ENCODE measurements at places on chromosomes 2 and 18.

DNA sequence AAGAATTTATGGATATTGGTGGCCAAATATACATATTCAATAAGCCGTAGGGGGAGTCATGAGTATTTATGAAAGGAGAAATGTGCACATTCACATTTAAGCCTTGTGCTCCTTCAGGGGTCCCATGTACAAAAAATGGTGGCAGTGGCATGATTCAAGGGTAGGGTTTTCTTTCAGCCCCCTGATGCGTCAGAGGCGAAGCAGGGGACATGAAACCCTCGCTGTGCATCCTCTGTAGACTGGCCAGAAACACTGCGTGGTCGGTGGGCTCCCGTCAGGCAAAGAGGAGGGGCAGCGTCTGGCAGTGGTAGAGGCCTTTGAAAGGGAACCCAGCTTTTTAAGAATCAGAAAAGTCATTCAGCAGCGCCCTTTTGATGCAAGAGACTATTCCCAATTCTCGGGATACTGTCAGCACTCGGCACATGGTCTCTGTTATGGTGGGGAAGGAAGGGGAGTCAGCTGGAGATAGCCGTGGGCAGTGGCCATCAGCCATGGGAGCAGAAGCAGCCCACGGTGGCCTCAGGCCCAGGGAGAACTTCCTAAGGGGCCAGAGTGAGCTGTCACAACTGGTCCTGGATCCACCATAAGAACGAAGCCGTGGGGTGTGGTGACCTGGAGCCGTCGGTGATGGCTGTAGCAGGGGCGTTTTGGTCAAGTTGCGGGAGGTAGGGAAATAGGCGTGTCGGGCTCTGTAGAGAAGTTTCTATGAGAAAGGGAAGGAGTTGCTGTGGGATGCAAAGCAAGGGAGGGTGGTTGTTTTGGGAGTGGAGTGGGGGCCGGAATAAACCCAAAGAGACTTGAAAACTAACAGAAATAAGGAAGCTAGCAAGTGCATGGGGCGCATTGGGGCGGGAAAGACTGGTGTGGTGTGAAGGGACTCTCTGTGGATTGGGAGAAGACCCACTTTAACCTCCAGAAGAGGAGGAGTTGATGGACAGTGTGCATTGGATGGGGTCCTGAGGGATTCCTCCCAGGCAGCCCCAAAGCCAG lies 95.6 kb downstream of the SH3BP4 start:
- DNase-seq = no peak

DNA sequence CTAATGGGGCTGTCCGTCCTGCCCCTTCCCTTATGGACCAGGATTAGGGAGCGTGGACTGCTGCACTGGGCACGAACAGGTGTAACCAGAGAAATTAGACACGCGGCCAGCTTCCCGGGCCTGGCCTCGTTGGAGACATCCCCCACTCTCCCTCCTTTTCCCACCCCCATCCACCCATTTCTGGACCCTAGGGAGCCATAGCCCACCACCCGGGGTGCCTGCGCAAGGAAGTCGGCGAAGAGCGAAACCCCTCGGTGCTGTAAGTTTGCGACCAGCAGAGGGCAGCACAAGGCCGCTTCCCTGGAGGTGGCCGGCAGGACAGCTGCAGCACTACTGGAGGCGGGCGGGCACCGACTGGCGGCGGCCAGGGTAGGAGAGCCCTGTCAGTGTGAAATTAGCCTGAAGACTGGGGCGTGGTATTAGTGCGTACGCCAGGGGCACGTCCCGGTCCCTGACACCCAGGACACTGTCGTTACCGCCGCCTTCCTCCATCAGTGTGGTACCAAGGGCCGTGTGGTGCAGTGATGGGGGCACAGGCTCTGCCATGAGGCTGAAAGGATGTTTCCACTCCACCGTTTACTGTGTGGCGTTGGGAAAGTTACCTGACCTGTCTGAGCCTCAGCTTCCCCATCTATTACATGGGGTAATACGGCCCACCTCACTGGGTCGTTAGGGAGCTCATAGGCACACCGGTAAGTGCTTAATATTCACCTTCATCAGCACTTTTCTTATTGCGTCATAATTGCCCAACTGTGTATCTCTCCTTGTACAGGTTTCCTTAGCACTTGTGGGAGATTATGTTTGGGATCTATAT lies 36.0 kb upstream of the CD207 start:
- DNase-seq = peak; percentile 55

DNA sequence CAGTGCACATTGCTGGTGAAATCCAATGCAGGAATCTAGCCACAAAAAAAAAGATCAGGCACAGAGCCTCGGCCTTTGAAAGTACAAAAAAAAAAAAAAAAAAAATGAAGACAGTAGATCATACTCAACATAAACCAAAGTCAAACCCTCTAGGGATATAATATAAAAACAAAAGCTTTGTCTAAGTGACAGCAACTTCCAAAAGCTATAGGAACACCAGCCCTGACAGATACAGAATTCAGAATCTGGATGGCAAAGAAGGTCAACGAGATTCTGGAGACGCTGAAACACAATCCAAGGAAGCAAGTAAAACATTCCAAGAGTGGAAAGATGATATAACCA lies 54.0 kb upstream of the SCN1A start:
- no peak for DNase-seq

DNA sequence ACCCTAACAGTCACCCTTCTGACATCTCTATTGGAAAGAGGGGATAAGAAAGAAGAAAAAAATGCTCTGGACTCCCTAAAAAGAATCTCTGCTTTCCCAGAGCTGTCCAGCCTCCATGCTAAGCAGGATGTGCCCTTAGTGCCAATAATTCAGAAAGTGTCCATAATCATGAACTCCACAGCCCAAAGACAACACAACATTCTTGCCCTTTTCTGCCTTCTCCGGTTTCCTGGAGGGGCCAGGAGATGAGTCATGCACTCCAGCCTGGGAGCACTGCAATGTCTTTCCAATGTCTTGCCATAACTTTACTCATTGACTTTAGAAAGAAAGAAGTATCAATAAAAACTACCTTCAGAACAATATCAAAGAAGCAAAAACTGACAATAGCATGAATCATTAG lies 44.0 kb downstream of the KLF7 start:
- DNase-seq = no peak

GRCh38 chr2:96306370-96306769 lies 1.0 kb upstream of the SNRNP200 start:
- no peak for DNase-seq

DNA sequence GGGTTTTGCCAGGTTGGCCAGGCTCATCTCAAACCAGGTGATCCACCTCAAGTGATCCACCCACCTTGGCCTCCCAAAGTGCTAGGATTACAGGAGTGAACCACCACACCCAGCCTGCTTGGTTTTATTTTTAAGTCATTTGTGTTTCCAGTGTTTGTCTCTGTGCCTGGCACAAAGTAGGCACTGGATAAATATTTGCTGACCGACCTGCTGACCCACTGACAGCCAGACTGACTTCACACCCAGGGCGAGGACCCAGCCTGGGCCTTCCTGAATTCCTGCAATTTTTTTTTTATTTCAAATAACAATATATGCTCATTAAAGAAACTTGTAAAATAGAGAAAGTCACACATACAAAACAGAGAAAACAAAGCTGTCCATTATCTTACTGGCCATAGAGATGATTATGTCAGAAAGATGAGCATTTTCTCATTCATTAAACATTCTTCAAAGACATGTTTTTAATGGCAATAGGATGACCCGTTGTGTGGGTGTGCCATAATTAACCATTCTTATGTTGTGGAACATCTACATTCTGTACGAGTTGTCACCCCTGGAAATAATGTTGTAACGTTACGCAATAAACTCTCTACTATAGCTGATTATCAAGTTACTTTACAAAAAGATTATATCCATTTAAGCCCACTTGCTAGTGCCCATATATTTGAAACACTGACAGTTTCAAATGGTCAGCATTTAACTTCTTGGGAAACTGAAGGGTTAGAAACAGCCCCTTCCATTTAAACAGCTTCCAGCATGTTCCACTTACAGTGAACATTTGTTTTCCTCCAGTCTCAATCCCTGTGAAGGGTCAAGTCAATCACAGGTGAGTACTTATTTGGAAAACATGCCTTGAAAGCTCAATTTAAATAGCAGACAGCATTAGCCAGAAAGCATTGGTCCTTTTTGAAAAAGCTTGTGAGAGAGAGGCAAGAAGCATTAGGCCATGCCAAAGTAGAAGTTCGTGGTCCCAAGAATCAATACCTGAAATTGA lies 25.7 kb upstream of the GATA6 start:
- no peak for DNase-seq

DNA sequence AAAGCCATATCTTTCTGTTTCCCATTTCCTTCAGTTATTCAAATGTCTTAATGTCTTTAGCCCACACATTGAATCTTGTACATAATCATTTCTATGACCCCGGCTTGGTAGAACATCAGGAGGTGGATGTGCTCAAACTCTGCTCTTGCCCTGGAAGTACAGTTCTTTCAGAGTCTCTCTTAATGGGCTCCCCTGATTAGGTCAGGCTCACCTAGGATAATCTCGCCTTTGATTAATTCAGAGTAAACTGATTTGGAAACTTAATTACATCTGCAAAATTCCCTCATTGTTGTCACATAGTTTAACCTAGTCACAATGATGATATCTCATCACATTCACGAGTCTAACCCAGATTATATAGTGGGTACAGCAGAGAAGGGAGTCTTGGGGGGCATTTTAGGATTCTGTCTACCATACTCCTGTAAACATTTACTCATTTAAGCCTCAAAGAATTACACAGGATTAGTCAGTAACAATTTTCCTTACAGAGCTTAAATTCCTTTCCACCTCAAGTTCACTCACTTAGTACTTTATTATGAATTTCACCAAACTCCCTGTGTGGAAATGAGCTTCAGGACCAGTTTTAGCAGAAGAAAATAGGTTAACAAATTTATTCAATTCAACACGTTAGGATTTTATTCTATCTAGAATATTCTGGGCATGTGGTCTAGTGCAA lies 135.5 kb downstream of the FHOD3 start:
- no peak for DNase-seq

DNA sequence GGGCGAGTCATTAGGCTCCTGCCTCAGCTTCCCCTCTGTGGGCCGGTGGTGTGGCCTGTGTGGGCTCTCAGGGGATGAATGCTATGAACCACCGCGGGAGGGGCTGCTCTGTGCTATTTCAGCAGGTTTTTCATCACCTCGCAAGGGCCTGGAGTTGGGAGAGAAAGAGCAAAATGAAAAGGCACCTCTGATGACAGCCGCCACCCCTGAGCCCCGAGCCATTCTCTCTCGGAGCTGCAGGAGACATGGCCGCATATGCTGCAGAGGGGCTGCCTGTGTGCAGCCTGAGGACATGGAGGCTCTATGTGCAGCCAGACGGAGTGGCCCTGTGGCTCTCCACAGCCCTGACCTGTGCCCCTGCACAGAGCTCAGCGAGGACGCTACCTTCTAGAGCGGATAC lies 96.2 kb upstream of the CTDP1 start:
- no peak for DNase-seq

DNA sequence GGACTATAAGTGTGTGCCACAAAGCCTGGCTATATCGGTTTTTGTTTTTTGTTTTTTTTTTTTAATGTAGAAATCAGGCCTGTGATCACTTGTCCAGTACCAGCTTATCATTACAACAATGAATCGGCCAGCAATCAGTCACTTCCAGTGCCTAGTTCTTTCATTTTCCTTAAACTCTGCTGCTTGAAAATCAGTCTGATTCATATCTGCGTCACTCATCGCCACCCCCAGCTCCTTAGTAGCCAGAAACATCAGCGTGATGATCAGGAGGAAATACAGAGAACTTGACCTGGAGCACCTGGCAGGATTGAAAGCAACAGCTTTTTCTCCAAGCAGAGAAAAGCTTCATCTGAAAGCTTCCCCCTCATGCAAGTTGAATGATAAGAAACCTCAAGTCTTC lies 75.4 kb downstream of the SPTBN1 start:
- DNase-seq = no peak

DNA sequence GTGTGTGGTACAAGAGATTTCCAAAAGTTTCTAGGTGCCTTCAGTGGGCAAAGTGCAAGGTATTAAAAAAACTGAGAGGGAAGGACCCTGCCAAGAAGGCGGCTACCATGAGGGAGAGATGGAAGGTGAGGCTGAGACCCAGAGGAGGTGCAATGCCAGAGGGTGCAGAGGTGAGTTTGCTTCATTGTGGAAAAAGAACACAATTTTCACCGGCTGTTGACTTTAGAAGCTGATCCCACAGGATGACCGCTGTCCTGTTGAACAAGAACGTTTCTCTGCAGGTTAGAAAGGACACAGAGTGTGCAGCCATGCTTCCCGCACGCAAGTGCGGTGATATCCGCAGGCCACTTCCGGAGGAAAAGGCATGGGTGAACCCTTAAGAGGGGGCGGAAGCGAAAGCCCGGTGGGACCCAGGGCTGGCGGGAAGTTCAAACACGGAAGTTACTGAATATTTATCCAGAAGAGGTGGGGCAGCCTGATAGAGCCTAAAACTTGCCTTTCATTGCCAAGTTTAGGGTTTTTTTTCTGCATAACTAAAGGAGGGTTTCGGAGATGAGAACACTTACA lies 16.6 kb downstream of the SP110 start:
- no peak for DNase-seq

- no peak for DNase-seq
These were observed 10.0 kb upstream of the CD302 start for GRCh38 chr2:159808032-159808425.

GRCh38 chr2:218854860-218855259 lies 4.7 kb upstream of the WNT6 start:
- no peak for DNase-seq

DNA sequence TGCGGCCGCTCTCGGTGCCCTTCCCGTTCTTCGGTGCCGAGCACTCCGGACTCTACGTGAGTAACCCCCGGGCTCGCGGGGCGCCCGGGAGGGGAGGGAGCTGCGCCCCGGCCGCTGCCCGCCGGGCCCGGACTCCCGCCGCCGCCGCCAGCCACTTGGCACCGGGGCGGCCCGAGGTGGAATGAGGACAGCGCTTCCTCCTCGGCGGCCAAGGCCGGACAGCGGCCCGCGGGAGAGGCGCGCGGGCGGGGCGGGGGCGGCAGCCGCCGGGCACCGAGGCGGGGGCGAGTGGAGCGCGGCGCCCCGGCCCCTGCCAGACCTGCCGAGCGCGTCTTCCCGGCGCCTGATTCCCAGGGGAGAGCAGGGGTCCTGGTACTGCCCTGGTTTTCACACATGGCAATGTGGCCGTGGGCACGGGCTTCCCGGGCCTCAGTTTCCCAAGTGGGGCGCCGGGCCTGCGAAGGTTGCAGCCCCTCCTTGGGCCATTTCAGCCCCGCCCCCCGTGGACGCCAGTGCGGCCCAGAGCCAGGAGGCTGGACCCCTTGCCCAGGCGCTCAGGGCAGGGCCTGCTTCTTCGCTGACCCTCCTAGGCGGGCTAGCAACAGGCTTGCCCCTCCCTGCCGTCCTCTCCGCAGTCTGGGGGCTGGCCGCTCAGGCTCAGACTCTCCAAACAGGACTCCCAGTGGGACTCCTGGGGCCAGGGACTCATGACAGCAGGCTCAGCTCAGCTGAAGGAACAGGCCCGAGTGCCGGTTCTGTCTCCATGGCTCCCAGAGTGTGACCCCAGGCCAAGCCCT lies 775 bp downstream of the SNED1 start:
- no peak for DNase-seq

DNA sequence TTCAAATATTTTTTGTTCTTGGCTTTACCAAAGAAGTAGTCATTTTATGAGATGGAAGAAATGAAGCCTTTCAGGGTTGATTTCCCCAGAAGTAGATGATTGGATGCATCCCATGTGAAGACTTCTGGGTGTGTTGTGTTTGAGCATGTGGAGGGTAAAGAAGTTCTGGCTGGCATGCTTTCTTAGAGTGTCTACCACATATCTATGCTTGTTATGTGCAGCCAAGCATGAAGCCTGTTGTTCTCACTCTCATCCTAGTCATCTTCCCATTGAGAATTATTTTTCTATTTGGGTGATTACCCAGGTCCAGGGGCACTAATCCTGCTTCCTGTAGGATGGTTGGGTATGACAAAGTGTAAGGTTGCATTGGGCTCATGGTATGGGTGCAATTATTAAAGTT lies 472.9 kb downstream of the PTPRM start:
- DNase-seq = no peak

GRCh38 chr2:25991965-25992364 lies 9.7 kb upstream of the KIF3C start:
- DNase-seq = peak; percentile 68

Data from NCI-H524 treated with DMSO at 0.1 percent for 48 hours (cell line).